ENCODE measurements at places on chromosomes 12 and 14.

GRCh38 chr14:44309331-44309730 is 197.8 kb downstream of the FSCB start:
- no peak for DNase-seq

DNA sequence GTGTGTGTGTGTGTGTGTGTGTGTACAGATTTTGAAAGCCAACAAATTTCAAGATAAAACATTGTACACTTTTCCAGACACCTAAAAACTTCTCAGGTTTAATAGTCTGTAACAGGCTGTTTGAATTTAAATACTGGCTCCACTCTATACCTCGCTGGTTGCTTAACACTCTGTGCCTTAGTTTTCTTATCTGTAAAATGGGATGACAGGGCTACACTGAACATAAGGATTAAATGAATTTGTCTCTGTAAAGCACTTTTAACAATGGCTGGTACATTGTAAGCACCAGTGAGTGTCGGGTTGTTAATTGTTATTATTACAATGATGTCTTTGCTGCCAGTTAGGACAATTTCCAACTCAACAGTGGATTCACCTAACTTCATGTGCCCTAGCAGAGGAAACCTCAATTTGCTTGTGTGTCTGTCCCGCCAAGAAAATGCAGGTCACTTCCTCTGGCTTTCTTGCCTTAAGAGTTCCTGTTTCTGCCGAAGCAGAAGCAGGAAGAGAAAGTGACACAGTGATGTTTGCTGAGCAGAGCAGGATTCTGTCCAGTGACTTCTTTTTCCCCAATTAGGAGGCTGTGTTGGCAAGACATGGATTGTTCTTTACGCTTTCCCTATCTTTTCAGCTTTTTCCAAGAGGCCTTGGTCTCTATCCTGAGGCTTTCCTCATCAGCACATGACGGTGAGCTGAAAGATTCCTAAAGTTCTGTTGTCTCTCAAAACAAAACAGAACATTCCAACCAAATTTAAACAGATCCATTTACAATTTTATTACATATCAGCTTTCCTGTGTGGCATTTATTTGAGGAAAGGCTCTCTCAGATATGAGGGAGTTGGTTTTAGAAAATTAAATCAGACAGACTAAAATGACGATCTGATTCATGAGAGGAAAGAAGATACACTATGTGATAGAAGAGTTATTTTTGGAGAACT is 154.1 kb upstream of the ATP2B1 start:
- no peak for DNase-seq

DNA sequence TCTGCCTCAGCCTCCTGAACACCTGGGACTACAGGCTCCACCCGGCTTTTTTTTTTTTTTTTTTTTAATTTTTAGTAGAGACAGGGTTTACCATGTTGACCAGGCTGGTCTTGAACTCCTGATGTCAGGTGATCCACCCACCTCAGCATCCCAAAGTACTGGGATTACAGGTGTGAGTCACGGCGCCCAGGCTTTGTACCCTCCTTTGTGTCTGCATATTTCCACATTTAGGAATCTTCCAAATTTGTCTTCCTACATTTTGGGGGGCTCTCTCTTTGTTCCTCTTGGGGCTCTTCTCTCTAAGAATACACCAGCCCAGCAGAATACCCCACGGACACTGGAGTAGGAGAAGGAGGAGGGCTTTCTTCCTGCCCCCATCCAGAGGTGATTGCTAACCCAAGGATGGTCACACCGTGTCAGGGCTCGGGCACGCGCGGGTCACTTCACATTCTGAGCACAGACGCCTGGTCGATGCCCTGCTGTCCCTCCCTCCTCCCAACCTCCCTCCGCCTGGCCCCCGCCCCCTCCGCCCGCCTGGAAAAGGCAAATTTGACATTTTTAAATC is 2.1 kb upstream of the DNAJC22 start:
- no peak for DNase-seq

DNA sequence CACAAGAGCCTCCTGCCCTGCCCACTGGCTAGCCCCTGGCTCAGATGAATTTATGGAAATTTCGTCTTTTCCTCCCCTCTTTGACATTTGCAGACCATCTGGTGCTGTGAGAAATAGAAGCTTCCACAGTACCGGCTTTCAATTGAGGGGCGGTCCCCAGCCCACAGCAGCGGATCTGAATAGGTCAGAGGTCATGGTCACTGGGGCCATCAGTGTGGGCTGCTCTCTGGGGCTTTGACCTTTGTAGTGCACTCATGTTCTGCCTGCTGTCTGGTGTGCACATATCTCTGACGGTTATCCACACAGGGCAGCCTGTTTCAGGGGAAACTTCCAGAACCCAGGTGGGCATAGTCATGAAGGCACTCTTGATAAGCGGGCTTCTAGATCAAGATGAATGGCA is 2.5 kb upstream of the RFLNA start:
- DNase-seq: no peak

- no peak for DNase-seq
These were observed 143.2 kb downstream of the ZFP36L1 start for GRCh38 chr14:68649476-68650189.

GRCh38 chr12:123238330-123238682 is 5.1 kb downstream of the MTRFR start:
- DNase-seq: no peak
